ENCODE measurements at places on chromosomes 6 and 20. TPM values are rescaled to one million over a fixed set of nuclear protein-coding genes. Genes with fewer than 3 reads are reported as not detected.

DNA sequence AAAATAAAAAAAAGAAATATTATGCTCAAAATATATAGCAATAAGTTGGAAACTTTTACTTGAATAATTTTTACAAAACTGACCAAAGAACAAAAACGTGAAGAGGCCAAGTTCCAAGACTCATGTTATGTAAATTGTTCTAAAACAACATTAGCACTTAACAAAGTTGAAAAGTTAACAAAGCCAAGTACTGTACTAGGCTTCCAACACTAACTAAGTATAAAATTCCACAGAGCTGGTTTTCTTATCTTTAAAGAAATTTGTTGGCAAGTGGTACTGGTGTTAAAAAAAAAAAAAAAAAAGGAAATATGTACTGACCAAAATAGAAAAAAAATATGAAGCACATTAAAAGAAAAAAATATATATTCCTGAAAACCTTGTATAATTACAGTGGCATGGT lies 127.8 kb downstream of the SLC16A10 start:
- DNase-seq: no peak

GTSF1L gene
- total RNA-seq: not detected

- no peak for DNase-seq
Measured at GRCh38 chr6:45513213-45513618, 135.5 kb upstream of the SUPT3H start.

DNA sequence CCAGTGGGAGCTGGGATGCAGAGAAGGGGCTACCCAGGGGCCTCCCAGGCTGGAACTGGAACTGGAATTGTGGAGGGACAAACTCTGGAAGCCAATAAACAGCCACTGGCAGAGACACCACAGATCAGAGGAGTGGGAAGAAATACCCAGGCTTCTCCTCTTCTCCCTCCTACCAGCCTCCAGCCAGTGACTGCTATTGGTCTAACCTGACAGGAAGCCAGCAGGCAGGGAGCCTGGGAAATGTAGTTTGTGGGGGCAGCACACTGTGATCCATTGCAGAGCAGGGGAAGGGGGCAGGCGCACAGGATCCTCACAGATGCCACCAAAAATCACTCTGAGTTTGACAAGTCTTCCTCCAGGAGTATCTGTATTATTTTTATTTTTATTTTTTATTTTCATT lies 12.1 kb upstream of the MLN start:
- no peak for DNase-seq

DNA sequence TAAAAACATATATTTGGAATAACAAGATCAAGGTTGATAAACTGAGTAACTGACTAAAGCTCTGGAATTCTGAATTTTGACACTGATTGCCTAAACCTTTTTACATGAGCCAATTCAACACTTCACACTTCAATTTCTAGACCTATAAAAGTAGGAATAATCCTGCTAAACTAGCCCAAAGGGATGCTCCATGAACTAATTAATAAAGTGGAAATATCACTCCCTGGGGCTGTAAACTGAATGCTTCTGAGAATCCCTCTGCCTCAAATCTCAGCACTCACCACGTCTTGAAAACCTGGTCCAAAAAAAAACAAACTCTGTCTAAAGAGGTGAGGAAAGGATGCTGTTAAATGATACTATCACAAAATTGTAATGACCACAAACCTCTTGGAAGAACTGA lies 50.9 kb downstream of the DCDC2 start:
- no peak for DNase-seq

TP53TG5 gene
- total RNA-seq: not detected

RIMS1 gene
- 22.2 TPM for total RNA-seq

DNA sequence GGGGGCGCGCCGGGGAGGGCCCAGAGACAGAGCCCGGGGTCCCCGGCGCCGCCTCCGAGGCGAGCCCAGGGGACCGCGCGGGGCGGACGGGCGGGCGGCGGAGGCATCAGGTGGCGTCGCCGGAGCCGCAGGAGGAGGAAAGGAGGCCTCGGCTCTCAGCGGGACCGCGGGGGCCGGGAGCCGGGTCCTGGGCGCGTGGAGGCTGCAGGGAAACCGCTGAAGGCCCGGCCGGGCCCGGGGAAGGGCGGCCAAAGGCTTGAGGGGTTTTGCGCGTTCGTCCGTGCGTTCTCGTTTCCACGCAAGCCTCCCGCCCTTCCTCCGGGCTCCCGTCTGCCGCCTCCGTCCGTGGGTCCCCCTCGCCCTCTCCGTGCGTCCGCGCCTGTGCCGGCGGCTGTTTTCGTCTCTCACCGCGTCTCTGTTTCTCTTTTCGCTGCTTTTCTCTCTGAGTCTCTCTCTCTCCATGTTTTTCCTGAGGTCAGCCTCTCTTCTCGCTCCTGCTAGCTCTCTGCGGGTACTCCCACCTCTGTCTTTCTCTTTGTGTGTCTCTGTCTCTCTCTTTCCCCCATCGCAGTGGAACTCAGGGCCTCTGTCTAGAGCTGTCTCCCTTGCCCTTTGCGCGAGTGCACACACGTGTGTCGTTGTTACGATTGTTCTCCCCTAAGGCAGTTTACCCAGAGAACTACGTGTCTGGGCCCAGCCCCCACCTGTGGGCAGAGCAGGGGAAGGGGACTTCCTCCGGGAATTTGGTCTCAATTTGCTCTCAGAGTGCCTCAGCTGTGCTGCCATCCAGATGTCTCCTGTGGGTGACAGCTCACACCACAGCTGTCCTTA lies 2.1 kb downstream of the IRF4 start:
- DNase-seq: no peak

DNA sequence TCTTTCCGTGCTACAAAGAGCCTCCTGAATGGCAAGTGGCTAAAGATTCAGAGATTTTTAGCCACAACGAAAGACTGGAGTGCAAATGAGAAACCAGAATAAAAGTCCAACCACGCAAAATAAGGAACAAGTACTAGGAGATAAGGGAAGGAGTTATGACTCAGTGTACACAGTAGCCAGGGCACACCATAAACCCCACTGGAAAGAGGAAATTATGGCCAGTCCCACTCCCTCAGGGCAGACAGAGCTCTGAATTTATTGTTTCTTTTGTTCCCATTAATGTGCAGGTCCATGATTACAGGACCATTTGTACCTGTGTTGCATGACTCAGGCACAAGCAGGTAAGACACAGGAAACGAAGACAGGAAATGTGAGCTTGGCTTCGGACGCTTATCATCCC lies 150.3 kb upstream of the PREP start:
- DNase-seq: no peak

DNA sequence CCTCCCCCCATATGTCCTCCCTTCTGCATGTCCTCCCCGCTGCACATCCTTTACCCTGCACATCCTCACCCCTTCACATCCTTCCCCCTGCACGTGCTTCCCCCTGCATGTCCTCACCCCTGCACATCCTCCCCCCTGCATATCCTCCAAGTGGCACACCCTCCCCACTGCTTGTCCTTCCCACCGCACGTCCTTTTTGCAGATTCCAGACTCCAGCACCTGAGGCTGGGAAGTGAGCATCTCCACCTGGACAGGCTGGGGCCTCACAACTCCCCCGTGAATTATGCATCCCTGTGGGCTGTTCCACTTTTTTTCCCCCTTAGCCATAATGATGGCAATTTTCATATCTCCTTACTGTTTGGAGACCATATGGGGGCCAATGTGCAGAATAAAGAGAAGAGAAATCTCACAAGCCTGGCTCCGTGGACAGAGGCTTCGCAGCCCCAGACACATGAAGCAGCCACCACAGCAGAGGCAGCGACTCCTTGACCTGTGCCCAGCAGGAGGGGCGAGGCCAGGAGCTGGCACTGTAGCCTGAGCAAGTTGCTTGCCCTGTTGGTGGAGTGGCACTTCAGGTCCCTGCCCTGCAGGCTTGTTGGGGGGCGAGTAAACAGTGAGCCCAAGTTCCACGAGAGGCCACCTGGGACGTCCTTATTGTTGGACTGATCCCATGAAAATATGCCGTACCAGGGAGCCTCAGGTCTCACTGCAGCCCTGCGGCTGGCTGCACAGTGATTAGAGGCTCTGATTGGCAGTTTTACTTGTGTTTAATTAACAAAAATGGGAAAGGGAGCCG lies 113.1 kb downstream of the SYNDIG1 start:
- DNase-seq: no peak

C6orf141 gene
- 70.0 TPM for total RNA-seq
